Iris pigment epithelial cell (primary cell): ENCODE measurements at places on chromosomes 2 and 18.

- DNase-seq, result no peak
These were observed 27.4 kb downstream of the ASB18 start for GRCh38 chr2:236236559-236237452.

DNA sequence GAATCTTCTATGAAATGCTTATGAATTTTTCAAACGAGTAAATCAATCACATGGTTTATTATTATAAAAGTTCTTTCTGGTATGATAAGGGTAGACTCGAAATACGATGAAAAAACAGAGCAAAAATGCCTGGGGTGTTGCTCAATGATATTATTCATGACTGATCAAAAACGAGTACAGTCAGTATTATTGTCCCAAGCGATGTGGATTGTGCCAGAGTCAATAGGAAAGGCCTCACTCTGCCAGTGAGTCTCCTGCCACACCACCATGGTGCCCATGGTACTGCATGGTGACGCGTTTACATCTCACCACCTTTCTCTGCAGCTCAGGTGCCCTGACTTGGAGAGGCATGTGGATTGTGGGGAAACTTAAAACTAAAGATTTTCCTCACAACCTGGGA, 58.5 kb downstream of the KCTD1 start:
- DNase-seq, result peak; percentile 50

DNA sequence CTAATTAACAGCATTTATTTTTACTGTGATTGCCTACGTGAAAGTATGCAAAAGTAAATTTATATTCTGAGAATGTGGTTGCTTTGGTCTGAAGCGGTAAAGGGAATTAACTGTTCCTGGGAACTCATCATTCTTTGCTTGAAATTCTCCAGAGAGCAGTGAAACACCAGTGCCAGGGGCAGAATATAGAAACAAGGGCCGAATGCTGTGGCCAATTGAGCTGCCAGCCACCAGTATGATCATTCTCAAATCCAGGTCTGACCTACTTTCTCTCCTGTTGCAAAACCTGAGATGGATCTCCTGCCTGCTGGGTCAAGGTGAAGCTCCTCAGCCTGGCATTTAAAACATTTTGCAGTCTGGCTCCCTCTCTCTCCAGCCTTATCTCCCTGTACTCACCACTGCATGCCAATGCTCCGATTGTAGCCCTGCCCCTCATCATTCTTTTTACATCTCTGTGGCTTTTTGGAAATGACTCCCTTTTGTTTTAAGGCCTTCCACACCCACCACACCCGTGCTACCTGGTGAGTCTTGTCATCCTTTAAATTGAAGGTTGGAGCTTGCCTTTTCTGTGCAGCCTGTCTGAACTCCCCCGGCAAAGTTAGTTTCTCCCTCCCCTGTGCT, 94.5 kb upstream of the TMEM178A start:
- peak; percentile 76 for DNase-seq

GRCh38 chr2:124753842-124754241, 728.8 kb downstream of the CNTNAP5 start:
- DNase-seq, result no peak

GRCh38 chr2:70726947-70727725, 40.9 kb downstream of the ADD2 start:
- peak; percentile 11 for DNase-seq

- DNase-seq, result no peak
These were observed 96.2 kb upstream of the EPAS1 start for GRCh38 chr2:46200861-46201605.
